ENCODE measurements at places on chromosomes 2 and 18.

DNA sequence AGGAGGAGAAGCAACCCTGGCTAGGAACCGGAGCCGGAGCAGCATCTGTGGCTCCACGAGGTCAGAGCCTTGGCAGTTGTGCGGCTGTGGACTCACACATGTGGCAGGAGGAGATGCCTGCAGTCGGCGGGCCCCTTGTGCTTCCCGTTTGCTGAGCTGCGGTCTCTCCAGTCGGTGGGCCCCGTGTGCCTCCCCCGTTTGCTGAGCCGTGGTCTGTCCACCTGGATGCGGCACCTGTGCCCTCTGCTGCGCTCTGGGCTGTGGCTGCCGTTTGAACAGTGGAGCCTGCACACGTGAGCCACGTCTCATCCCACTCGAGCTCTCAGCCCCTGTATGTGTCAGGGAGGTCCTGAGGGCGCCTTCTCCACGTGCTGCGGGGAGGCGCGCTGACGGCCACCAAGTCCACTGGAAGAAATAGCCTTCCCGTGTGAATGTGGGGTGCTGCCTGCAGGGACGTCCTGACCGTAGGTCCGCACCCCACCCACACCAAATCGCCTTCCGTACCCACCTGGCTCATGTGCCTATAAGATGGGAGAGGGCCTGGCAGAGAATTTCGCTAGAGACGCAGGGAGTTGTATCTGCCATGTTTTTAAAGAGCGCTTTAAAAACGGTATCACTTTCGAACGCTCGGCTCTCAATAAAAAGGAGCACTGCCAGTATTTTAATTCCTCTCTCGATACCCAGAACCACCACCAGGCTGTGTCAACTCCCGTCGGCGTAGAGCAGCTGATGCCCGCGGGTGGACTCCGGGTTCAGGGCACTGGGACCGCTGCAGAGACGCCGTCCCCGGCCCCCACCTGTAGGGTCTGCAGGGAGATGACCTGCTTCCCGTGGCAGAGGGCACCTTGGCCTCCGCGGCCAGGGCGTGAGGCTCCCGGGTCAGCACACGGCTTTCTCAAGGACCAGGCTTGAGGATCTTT lies 117.0 kb downstream of the NFATC1 start:
- peak; percentile 25 for DNase-seq

GRCh38 chr2:65778137-65778536 lies 345.7 kb upstream of the SPRED2 start:
- no peak for DNase-seq

DNA sequence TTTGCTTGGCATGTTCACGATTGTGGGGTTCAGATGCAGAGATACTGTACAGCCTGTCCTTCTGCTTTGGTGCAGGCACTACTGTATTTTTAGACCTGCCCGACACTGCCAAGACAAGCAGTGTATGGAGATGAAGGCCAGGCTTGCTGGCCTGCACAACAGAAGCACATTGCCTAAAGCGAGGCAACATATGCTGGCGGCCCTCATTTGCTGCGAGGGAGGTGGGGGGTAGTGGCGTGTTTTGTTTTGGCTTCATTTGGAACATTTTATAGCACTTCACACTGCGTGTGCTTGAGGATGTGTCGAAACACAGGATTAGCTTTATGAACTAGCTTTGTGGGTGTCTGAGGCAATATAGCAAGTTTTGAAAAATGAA lies 27.0 kb downstream of the TMEM182 start:
- peak; percentile 75 for DNase-seq

DNA sequence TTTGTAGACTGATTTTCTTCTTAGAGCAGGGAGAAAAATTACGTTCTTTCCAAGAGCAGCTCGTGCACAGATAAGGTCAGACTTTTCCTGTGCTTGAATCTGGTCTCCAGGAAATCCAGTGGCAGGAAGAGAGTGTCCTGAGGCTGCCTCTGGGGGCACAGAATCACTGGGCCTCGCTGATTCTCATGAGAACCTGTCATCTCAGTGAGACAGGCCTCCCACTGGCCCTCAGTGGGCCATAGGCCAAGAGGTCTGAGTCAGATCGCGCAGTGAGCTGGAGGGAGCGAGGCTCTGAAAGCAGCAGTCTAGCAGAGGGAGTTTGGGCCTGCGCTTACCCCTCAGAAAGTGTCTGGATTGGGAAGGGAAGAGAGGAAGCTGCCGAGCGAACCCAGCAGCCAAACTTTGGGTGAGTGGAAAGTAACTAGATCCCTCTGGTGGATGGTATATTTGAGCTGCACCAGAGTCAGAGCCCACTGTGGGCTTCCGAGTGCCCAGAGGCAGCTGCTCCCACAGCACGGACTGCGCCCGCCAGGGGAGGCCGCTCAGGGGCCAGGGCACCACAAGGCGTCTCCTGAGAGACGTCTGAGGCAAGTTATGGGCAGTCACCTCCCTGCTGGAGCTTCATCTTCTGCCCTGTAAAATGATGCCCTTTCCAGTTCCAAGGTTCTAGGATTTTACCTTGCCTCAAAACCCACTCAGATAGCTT lies 8.2 kb downstream of the GDF7 start:
- peak; percentile 61 for DNase-seq

GRCh38 chr2:23566241-23567142 lies 181.5 kb downstream of the KLHL29 start:
- no peak for DNase-seq

DNA sequence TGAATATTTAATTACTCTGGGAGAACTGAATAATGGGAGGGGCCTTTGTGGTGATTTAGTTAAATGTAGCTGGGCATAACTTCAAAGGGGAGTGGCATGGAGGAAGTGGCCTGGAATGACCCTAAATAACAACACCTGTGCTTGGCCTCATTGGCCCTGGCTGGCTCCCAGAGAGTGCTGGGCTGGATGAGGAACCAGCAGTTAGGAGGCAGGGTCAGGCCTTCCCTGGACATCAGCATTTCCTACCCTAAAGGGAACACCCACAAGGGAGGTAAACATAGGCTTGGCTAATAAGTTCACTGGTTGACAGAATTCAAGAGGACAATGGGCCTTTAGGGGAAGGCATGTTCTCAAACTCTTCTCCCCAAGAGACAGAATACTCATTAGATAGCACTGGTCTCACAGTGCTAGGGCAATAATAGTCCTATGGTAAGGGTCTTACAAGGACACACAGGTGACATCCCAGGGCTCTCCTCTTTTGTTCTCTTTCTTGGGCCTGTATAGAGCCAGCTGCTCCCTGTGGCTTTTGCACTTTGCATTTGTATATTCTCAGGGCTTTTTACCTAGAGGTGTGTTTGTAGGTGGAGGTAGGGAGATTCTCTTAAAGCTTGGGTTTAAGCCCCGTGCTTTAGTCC lies 106.8 kb downstream of the ZNF519 start:
- DNase-seq = no peak

DNA sequence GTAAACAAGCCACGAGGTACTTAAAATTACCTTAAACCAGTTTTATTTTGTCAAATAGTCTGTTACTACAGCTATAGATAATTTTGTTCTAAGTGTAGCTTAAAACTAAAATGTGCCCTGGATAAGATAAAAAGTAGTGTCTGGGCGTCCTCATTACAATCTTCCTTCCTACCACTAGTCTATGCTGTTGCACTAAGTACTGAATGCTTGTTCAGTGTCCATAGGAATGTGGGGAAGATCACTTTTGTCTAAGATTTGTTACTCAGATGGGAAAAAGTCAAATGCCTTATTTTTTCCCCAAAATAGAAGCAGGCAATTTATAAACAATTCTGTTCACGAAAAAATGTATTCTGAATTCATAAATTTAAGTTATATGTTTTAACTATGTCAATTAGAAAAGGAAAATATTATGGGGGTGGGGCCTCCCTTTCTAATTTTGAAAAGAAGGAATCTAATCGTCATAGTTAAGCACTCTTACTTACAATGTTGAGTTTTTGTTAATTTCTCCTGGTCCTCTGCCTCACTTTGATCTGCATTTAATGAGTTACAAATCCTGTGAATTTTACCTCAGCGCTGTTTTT lies 140.4 kb upstream of the VRK2 start:
- no peak for DNase-seq

DNA sequence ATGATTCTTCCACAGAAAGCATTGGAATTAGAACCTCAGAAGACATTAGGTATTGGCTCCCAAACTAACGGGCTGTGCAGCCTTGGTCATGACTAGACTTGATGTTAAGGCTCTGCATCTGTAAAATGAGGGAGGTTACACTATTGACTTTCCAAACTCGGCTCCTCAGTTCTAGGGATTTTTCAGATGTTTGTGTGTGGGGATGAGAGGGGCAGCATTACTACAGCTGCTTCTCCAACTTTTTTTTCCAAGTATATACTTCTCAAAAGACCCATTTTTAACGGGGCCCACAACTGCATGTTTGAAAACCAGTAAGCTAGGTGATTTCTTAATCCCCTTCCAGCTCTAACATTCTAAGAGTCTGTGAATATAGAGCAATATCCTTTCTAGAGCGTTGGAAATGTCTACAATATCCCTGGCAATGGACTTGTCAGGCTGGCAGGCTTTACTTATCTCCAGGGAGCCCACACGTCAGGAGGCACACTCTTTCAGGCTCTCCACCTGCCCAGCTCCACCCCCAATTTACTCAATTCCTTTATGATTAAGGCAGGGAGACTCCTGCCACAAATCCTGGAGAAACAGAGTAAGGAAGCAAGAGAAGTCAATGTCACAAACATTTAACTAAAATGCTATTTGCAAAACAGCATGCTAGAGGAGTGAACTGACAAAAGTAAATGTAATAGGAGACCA lies 844 bp upstream of the MPV17 start:
- DNase-seq = no peak

GRCh38 chr2:124973396-124973795 lies 948.3 kb downstream of the CNTNAP5 start:
- no peak for DNase-seq

- no peak for DNase-seq
Observed at GRCh38 chr18:6413579-6414117, 1.1 kb downstream of the L3MBTL4 start.

DNA sequence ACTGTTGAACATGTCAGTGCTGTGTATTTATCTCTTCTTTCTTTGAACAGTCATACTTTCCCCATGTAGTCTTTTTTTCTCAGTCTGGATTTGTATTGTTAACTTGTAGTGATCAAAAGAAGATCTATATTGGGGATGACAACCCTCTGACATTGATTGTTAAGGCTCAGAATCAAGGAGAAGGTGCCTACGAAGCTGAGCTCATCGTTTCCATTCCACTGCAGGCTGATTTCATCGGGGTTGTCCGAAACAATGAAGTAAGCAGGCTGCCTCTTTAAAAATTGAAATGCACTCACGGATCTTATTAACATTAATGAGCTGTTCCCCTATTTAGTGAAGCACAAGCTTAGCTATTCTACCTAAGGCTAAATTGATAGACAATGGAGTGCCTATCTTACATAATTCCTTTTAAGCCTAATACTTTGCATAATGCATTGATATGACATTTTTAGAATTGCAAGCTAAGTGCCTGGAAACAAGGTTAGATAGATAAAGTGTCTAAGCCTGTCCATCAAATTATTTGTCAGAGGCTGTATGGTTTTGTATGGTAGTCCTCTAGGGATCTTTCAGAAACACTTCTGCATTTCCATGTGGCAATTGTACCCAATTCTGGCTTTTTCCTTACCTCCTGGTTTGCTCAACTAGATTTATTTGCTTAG lies 29.3 kb upstream of the FAM171B start:
- no peak for DNase-seq

GRCh38 chr2:139409212-139409611 lies 629.0 kb upstream of the NXPH2 start:
- no peak for DNase-seq

GRCh38 chr2:240364582-240364960 lies 70.9 kb upstream of the GPC1 start:
- DNase-seq = peak; percentile 21

DNA sequence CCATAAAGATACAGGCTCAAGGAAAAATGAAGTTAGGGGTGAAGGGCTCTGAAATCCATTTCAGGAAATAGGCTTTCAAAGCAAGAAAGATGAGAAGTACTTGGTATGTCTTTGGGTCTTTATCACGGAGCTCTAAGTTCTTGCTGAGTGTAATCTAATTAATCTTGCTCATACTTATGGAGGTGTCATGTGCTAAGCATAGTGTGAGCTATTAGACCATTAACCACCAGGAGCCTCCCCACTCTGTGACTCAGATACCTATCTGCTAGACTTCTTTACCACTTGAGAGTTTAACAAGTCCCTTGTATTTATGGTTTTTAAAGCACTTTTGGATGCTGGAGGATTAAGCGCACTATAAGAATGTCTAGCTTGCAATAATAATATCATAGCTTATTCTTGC lies 678.7 kb downstream of the EPHA4 start:
- DNase-seq = no peak

DNA sequence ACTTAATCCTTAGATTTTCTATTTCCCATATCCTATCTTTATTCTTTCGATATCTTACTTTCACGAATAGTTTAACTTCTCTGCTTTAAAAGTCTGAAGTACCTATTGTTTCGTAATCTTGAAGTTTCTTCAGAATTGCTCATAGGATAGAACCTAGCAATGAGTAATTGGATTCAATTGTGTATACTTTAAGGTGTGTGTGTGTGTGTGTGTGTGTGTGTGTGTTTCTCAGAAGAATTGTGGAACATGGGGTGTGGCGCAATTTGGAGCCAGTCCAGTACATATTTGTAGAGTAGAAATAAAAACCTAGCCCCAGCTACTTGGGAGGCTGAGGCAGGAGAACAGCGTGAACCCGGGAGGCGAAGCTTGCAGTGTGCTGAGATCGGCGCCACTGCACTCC lies 897.6 kb downstream of the BCL11A start:
- DNase-seq = no peak

GRCh38 chr18:45161850-45162249 lies 453.4 kb upstream of the SLC14A2 start:
- no peak for DNase-seq

GRCh38 chr2:16321872-16322271 lies 343.8 kb downstream of the CYRIA start:
- no peak for DNase-seq

DNA sequence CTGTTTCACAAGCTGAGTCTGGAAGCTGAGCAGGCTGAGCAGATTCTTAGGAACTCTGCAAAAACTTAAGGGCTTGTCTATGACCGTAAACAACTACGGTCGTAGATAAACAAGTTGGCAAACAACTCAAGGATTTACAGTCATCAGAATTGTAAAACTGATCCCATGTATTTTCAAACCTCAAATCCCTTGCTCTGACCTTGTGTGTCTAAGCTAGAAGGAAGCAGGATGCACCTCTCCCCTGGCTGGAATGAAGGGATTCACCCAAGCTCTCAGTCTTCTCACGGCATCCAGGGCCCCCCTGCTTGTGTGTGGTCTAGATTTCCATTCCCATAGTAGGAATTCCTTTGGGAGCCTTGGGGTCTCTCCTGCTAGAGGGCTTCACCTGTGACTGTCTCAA lies 12.4 kb upstream of the IL1RN start:
- no peak for DNase-seq

DNA sequence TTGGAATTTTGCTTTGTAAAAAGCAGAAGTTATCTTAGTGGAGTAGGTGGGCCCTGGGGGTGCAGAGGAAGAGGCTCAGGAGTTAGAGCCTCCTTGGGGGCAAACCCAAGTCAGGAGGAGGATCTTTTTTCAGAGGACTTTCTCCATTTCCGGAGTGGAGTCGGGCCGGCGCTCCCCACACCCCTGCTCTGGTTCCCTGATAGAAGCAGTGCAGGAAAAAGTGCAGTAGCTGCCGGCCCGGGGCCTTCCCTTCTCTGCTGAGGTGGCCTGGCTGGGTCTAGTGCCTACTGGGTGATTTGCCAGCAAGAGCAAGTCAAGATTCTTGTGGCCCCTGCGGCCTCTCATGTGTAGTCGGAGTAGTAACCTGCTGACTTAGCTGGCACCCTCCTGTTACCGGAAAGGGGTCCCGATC lies 124.2 kb upstream of the HS6ST1 start:
- peak; percentile 52 for DNase-seq

All from left ventricle myocardium superior (tissue), 1 donor.